ENCODE measurements at places on chromosomes 7 and 10.

DNA sequence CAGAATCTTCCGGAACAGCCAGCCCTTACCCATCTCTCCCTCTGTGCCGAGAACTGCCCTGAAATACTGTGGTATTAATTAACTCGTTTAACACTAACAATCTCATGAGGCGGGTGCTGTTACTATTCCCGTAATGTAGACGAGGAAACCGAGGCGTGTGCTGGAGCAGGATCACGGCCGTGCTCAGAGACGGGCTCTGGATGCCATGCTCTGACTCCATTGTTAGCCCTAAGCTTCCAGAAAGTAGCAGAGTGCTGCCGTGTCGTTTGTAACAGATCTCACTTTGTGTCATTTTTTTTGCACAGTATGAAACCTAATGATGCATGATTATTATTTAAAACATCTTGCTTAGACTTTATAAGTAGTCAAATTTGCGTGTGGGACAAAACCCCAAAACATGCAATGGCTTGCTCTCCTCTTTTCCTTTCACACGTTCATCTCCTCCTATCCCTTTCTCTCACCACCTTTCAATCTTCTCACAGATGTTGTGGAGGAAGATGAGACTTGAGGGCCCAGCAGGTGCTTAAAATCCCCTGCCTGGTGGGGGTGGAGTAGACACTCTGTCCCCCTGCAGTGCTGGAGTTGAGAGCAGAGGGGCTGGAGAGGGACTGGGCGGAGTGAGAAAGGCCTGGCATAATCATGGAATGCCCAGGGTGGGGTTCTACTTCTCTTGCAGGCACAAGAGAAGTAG, 482 bp upstream of the ACTR3C start:
- no peak for DNase-seq

DNA sequence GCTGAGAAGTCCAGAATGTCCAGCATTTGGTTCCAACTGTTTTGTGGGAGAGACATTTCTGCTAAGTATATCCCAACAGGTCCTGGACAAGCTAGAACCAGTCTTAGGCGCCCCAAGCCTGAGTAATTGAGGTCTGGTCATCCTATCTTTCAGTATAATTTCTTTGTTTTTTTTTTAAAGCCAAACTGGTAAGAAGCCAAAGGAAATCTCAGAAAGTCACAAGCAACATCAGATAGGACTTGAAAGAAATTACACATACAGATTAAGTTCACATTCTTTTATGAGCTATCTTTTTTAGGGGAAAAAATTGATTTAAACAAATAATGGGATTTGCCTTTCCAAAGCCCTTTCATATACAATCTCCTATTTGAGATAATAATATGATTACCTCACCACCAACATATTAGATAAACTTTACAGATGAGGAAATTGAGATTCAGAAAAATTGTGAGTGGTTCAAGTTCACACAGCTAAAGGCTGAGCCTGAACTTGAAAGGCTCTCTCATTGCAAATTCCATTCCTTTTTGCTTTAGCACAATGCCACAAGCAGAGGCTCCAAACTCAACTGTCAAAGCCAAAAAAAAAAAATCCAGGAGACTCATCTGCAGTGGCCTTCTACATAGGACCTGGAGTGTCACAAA, 15.0 kb downstream of the PDLIM1 start:
- DNase-seq = no peak

- DNase-seq = no peak
These were observed 28.9 kb downstream of the UNC5B start for GRCh38 chr10:71241114-71241829.

GRCh38 chr7:141698247-141699015, 3.5 kb downstream of the DENND11 start:
- peak; percentile 26 for DNase-seq

DNA sequence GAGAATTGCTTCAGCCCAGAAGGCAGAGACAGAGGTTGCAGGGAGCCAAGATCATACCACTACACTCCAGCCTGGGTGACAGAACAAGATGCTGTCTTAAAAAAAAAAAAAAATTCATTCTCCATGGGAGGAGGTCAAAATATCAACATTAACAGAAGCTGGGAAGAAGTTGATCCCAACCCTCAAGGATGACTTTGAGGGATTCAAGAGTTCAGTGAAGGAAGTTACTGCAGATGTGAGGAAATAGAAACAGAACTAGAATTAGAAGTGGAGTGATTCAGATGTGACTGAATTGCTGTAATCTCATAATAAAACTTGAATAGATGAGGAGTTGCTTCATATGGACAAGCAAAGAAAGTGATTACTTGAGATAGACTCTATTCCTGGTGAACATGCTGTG, 19.7 kb upstream of the RPEL1 start:
- peak; percentile 29 for DNase-seq

- no peak for DNase-seq
These were observed 55.8 kb downstream of the HBP1 start for GRCh38 chr7:107224374-107225223.

- DNase-seq = no peak
These were observed 34.0 kb downstream of the GATA3 start for GRCh38 chr10:8088504-8088903.

GRCh38 chr10:130959752-130960195, 351.7 kb downstream of the TCERG1L start:
- DNase-seq = no peak

DNA sequence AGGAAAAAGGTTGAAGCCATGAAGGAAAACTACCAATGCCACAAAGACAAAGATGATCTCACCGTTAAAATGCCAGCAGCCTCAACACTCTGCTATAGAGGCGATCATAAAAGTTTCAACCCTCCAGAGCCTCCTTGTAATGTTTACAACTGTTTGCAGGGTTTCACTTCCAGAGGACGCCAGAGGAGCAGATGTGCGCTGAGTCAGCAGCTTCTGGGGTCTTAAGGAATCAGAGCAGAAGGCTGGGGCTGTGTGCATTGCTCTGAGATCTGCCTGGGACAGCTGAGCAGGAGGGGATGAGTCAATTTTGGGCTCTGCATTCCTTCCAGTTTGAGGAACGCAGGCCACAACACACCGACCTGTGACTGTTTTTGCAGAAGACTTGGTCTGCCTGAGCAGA, 98.3 kb downstream of the TMEM130 start:
- no peak for DNase-seq

- DNase-seq = no peak
These were observed 16.8 kb downstream of the SLC18A2 start for GRCh38 chr10:117257721-117258120.

- no peak for DNase-seq
These were observed 36.6 kb downstream of the PLPP4 start for GRCh38 chr10:120493411-120494312.

GRCh38 chr10:125159486-125159931, 854 bp downstream of the CTBP2 start:
- no peak for DNase-seq

DNA sequence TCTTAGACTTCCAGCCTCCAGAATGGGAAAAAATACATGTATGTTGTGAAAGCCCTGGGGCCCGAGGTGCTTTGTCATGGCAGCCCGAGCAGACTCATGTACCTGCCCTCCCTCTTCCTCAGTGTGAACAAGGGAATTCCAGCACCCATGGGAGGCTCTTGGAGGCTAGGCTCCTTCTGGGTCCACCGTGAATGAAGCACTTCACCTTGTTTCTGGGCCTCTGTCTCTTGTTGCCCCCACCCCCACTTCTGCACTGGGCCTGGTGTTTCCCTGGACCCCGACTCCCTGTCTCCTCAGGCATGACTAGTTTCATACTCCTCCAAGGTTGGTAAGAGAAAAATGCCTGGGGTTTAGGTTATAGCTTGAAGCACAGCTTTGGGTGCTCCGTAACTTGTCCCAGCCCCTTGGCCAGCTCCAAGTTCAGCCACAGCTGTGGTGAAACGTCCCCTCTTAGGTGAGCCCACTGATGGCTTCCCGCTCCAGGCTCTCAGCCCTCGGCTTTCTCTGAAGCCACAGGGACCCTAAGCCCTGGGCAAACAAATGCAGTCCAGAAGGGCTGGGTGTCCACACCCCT, 30.2 kb upstream of the ARHGAP22 start:
- no peak for DNase-seq

DNA sequence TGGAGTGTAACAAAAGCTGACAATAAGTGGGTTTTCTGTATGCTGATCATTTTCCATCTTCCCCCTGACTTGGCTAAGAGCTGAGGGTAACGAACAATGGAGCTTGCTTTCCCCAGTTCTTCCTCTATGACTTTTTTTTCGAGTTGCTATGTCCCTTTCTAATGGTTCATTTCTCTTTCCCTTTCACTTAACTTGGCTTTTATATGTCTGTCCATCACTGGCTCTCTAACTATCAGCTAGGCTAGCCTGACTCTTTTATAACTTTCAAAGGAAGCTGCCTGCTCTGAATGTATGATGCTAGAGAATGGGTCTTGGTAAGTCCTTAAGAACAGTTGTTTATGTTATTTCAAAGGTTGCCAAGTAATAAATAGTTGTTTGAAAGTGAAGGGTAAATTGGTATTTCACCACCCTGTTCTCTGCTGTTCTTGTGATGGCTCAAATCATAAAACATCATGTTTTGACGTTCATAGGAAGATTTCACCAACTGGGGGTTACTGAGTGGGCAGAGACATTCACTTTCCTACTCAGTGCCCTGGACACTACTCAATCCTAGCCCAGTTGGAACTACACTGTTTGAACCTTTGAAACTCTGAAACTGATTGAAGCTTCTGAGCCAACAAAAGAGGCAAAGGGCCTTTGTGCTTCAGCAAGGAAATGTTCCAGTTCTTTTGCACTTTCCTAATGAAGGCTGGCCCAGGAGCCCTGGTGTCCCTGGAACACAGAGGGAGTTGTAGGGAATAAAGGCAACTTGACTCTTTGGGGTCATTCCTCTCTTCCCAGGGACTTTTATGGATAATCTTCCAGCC, 85.4 kb upstream of the PHYHIPL start:
- no peak for DNase-seq

DNA sequence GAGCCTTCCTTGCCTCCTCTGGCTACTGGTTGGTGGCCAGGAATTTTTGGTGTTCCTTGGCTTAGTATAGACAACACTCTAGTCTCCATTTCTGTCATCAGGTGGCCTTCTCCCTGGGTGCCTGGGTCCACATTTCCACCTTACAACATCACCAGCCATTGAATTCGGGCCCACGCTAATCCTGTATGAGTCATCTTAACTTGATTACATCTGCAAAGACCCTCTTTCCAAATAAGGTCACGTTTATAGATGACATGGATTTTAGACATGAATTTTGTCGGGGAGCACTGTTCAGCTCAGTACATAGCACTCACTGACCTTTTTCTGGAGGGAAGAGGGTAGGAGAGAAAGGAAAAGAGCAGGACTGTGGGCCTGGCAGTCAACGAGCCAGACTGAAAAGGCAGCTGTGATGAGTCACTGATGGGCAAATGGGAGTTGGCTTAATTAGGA, 39.4 kb downstream of the MMRN2 start:
- no peak for DNase-seq

- peak; percentile 92 for DNase-seq
These were observed 82.1 kb upstream of the PDGFA start for GRCh38 chr7:601595-602340.

- no peak for DNase-seq
These were observed 40.7 kb upstream of the LYZL1 start for GRCh38 chr10:29248158-29248557.

GRCh38 chr10:80465839-80466590, 11.9 kb downstream of the TSPAN14 start:
- DNase-seq = no peak

GRCh38 chr10:116720668-116721546, 21.5 kb downstream of the HSPA12A start:
- no peak for DNase-seq

DNA sequence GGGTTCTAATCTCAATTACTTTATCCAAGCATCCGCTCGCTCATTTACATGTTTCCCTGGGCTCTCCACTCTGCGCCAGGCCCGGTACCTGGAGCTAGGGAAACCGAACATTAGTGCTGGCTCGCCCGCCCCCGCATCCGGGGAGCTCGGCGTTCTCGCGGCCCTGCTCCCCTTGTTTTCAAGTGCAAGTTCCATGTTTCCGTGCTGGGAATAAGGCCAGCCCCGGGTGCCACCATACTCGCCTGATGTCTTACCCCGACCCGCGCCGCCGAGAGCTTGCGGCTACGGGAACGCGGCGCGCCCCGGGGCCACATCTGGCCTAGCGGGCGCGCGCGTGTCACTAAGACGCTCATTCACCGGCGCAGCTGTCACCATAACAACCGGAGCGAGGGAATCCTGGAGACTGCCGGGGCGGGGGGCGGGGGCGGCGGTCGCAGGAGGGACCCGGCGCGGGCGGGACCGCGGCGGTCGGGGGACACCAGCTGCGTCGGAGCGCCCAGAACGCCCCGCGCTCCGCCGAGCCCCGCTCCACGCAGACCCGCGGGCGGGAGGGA, at the start of gene NEURL1:
NEURL1 (plus strand) TSS at position 344 of the 554 bp plus-strand sequence. CDS start 683 bp downstream, outside the sequence.
- no peak for DNase-seq

GRCh38 chr10:12707461-12708185, 293.9 kb downstream of the CCDC3 start:
- no peak for DNase-seq
